ENCODE measurements at places on chromosomes 7 and 10. TPM values are rescaled to one million over a fixed set of nuclear protein-coding genes. Genes with fewer than 3 reads are reported as not detected.

DPY19L1 gene
- total RNA-seq = 29.4 TPM

DNA sequence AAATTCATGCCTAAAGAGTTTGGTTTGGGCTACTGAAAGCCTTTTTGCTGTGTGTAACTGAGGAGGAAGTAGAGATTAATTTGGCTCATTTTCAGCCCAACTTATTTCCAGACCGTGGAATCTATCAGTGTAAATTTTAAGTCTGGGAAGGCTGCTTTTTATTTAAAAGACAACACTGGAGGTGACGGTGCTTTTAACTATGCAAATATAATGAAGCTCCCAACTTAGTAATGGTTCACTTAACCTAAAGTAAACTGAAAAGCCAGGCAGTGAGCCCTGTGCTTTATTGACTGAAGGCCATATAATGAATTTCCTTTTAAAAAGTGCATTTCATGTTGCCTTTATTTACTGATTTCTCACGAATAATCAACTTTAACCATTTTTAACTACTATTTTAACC lies 127.2 kb downstream of the NPY start:
- H3K36me3 ChIP-seq = no peaks in the 10 kb centered on the region
- 0 out of 2 replicates have a peak, but pooled peaks cover 5% of the 10 kb centered on the region for H3K27me3 ChIP-seq
- no peak overlapping the region for H3K27ac ChIP-seq
- no peak for DNase-seq
- H3K4me1 ChIP-seq = no peaks in the 10 kb centered on the region

GRCh38 chr7:21408481-21408820 lies 19.4 kb upstream of the SP4 start:
- H3K4me3 ChIP-seq = no peak overlapping the region
- no peaks in the 10 kb centered on the region for H3K36me3 ChIP-seq
- H3K27me3 ChIP-seq = peaks cover 2% of the 10 kb centered on the region
- no peaks in the 10 kb centered on the region for H3K4me1 ChIP-seq
- no peak for DNase-seq
- no peak overlapping the region for H3K27ac ChIP-seq

DNA sequence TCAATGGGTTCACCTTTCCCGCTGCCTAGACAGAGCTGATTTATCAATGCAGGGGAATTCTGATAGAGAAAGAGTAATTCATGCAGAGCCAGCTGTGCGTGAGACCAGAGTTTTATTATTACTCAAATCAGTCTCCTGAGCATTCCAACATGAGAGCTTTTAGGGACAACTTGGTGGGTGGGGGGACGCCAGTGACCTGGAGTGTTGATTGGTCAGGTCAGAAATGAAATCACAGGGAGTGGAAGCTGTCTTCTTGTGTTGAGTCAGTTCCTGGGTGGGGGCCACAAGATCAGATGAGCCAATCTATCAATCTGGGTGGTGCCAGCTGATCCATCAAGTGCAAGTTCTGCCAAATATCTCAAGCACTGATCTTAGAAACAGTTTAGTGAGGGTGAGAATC lies 99.0 kb upstream of the CAV2 start:
- H3K27me3 ChIP-seq = no peaks in the 10 kb centered on the region
- peak overlapping the region; percentile 52 for H3K27ac ChIP-seq

DGKI gene
- total RNA-seq = 1.6 TPM

GRCh38 chr10:99429517-99430095 lies 818 bp downstream of the GOT1 start:
- no peaks in the 10 kb centered on the region for H3K27me3 ChIP-seq
- peak overlapping the region; percentile 72 for H3K4me3 ChIP-seq
- H3K36me3 ChIP-seq = peaks cover 23% of the 10 kb centered on the region
- DNase-seq = no peak
- H3K4me1 ChIP-seq = peaks cover 14% of the 10 kb centered on the region

GRCh38 chr7:122887198-122887597 lies 938 bp upstream of the CADPS2 start:
- no peak overlapping the region for H3K27ac ChIP-seq
- peaks cover 19% of the 10 kb centered on the region for H3K4me1 ChIP-seq
- H3K4me3 ChIP-seq = peak overlapping the region; percentile 94

ANKRD61 gene
- 0.42 TPM for total RNA-seq

DNA sequence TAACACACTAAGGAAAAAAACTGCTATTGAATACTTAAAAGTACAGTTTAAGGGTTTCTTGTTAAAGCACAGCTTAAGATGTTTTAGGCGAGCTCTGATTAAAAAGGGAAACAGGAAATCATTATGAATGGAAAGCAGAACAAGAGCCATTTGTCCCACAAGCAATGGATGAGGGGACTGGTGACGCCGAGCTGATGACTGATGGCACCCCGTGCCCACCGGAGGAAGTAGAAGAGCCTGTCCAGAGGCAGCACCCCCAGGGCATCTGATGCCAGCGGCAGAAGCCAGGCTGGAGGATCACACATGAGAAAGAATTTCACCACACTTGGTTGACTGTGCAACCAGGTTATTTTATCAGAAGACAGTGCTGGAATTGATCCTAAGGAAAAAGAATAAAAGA lies 15.0 kb upstream of the INSIG1 start:
- H3K36me3 ChIP-seq = no peaks in the 10 kb centered on the region
- H3K27me3 ChIP-seq = no peaks in the 10 kb centered on the region
- peaks cover 6% of the 10 kb centered on the region for H3K4me1 ChIP-seq
- no peak overlapping the region for H3K27ac ChIP-seq

DNA sequence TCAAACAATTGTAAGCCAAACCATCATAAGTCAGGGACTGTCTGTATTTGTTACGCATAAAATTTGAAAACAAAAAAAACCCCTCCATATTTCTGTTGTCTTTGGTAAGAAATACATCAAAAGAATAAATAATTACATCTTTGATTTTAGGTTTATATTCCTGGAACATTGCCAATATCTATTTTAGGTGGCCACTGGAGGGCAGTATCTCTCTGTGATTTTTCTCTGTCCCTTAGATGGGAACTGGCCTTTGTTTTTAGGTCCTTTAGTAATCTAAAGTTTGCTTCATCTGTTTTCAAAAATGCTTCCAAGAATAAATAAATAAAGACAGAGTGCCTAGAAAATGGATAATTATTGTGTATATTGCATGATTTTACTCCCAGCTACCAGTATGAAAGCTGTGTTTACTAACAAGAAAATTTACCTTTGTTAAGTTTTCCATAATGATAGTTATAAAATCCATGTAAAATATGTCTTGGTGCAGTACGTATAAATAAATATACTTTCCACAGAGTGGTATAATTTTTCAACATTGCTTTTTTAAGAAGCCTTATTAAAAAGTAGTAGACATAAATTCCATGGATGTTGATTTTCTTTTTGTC lies 64.2 kb downstream of the PHYHIPL start:
- no peaks in the 10 kb centered on the region for H3K27me3 ChIP-seq
- no peaks in the 10 kb centered on the region for H3K36me3 ChIP-seq
- H3K4me1 ChIP-seq = no peaks in the 10 kb centered on the region
- H3K27ac ChIP-seq = no peak overlapping the region
- no peak for DNase-seq
- H3K4me3 ChIP-seq = no peak overlapping the region

EBLN1 gene
- total RNA-seq = not detected

CALHM1 gene
- not detected for total RNA-seq

GRCh38 chr7:129161524-129162225 lies 17.2 kb downstream of the TSPAN33 start:
- H3K4me3 ChIP-seq = no peak overlapping the region
- H3K4me1 ChIP-seq = no peaks in the 10 kb centered on the region
- H3K27me3 ChIP-seq = 0 out of 2 replicates have a peak, but pooled peaks cover 4% of the 10 kb centered on the region
- no peak for DNase-seq
- no peaks in the 10 kb centered on the region for H3K36me3 ChIP-seq

- no peaks in the 10 kb centered on the region for H3K4me1 ChIP-seq
- no peak for DNase-seq
- no peak overlapping the region for H3K27ac ChIP-seq
- H3K4me3 ChIP-seq = no peak overlapping the region
- no peaks in the 10 kb centered on the region for H3K27me3 ChIP-seq
- H3K36me3 ChIP-seq = no peaks in the 10 kb centered on the region
Observed at GRCh38 chr10:95408983-95409873, 118.4 kb upstream of the PDLIM1 start.

GRCh38 chr10:118870467-118871243 lies 115.9 kb upstream of the CACUL1 start:
- no peak overlapping the region for H3K4me3 ChIP-seq
- peak; percentile 58 for DNase-seq
- H3K27me3 ChIP-seq = peaks cover 6% of the 10 kb centered on the region

GRCh38 chr10:95837356-95837776 lies 70.4 kb upstream of the CC2D2B start:
- DNase-seq = no peak
- no peak overlapping the region for H3K4me3 ChIP-seq
- no peaks in the 10 kb centered on the region for H3K27me3 ChIP-seq
- H3K36me3 ChIP-seq = no peaks in the 10 kb centered on the region
- H3K27ac ChIP-seq = no peak overlapping the region

ANKIB1 gene
- 45.6 TPM for total RNA-seq
